ENCODE measurements at places on chromosomes 4 and X. TPM values are rescaled to one million over a fixed set of nuclear protein-coding genes. Genes with fewer than 3 reads are reported as not detected.

DNA sequence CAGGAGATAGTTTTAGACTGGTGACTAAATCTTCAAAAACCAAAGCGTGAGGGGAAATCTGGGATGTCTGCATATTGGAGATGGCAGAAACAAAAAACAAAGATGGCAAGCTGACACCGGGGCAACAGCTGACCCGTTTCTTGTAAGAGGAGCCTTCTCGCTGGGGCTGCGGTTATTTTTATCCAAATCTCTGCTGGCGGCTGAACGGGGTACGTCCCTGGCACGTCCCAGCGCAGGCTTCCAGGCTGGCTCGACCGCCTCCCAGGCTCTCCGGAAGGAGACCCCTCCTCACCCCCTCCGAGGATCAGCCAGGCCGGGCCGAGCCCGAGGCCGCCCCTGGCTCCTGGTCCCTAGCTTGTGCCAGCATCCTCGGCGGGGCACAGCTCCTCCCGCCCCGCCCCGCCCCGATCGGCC is 403 bp downstream of the SGCB start:
- peak; percentile 25 for DNase-seq

DNA sequence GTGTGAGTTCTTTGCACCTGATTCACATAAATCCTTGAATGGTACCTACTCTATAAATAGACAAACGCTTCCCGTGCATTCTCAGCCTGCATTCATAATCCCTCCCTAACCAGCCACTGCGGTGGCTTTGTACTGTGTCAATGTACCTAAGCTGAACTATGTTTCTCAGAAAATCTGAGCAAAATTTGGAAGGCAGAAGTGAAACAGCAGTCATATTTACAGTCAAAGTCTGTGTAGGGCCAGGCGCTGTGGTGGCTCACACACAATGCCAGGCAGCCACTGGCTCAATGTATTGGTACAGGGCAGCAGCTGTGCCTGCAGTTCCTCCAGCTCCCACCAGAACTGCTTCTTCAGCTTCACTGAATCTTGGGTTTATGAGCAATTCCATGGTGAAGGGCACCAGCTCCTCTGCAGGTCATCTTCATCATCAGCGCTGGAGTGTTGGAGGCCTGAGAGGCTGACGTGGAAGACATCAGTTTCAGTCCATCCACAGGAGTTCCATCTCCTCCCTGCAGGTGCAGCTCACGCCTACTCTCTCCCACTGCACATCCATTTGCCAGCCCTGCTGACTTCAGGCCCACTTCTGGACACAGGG is 32.3 kb upstream of the IRF2 start:
- DNase-seq: no peak

Gene TMSB15B
- total RNA-seq: 20.1 TPM

GRCh38 chrX:154333837-154334271 is 38.3 kb downstream of the TKTL1 start:
- DNase-seq: no peak

DNA sequence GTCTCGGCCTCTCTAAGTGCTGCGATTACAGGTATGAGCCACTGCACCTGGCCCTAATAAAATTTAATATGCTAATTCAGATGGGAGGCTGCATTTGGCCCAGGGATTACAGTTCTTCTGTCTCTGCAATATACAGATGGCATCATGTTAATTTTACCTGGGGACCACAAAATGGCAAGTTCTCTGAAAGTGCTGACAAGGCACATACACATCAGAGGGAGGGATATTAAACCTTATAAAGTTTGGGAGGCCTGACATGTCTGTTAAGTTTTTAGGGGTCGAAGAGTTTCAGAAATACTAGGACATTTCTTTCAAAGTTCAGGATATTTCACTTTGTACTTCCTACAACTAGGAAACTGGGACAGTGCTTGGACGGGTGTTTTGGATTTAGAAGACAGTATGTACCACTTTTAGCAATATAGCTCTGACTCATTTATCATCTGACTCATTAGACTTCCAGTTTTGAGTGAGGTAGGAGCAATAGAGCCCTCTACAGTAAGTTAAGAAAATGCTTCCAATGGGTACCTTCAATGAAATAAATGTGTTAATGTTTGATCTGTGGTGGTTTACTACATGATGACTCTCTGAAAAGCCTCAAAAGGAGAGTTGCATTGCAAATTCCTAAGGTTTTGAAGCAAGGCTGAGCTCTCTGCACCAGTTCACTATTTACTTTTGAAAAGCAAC is 981.0 kb upstream of the HS3ST1 start:
- peak; percentile 70 for DNase-seq

Gene BEND2
- not detected for total RNA-seq

- DNase-seq: no peak
These were observed 29.8 kb downstream of the ATP2B3 start for GRCh38 chrX:153547195-153547594.

DNA sequence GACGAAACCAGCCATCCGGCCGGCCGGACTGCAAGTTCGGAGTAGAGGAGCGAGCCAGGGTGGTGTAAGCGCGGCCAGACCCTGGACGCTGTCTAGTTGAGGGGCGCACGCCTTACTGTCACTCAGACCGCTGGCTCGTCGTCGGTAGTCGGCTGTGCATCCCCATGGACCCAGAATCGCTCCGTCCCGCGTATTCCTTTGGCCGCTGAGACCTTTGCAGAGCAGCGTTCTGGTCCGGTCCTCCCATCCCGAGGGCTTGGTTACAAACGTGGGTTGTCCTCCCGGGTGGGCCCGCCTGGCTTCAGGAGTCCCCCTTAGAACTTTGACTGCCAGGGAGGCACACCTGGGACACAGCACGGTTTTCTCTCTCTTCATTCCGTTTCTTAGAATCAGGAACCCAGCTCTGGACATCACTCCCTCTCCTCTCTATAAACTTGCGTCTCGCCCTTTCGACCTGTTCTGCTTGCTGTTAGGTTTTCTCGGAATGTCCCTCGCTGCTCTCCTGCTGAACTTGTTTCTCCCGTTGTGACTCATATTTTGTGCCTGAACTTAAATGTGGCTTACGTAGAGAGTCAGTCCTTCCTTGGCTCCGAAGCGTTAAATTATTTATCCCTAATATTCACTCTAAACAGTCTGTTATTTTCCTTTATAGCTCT is 672 bp downstream of the PGM2 start:
- peak; percentile 6 for DNase-seq

Gene SCRG1
- total RNA-seq: not detected

DNA sequence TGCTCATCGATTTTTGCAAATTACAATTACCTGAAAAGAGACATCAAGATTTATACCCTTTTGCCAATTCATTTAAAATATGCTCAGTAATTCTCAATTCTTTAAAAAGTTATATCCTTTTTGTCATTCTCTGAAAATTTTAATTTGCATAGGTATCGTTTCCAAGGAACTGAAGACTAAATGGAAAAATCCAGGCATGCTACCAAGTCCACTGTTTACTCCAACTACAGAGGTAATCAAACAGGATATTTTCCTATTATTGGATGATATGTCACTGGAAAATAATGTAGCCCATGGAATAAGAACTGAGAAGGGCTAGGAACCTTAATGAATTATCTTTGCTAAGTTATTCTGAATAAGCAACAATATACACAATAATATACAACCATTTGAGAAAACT is 132.7 kb downstream of the THOC2 start:
- no peak for DNase-seq

DNA sequence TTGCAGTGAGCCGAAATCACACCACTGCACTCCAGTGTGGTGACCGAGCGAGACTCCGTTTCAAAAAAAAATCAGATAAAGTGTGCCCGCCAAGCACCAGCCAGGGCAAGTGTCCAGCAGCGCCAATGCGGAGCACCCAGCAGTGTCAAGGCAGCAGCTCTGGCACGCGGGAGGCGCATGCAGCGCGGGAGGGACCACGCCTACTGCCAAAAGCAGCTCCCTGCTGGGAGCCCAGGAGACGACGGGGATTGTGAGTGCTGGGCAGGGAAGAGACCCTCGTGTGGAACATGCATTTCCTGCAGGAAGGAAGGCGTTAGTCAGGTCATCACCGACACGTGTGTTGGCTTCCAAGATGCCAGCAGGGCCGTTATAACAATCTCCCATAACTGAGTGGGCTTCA is 10.4 kb downstream of the FAM53A start:
- DNase-seq: no peak

- no peak for DNase-seq
These were observed 328.4 kb upstream of the INTU start for GRCh38 chr4:127304356-127304755.

- DNase-seq: no peak
These were observed 2.9 kb downstream of the WDR13 start for GRCh38 chrX:48600226-48600625.

Gene PNMA6F
- not detected for total RNA-seq

Gene EPHA5
- total RNA-seq: not detected

Gene SULT1B1
- not detected for total RNA-seq

DNA sequence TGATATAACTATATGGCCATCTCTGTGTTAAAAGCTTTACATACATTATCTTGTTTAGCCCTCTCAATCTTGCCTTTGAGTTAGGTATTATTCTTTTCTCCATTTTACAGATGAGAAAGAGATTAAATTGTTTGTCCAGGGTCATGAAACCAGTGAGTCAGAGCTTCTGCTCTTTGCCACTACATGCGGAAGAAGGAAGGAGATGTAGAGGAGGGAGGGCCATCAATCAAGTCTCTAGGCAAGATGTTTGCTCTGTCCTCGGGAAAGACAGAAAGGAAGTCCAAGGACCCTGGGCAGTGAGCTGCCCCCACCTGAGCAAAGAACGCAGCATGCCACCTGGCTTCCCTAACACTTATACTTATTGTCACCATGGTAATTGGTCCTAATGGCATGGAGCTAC is 133.7 kb upstream of the IL1RAPL2 start:
- peak; percentile 45 for DNase-seq

- no peak for DNase-seq
These were observed 50.8 kb upstream of the BOD1L1 start for GRCh38 chr4:13678186-13678924.

- peak; percentile 4 for DNase-seq
These were observed 4.6 kb downstream of the TXK start for GRCh38 chr4:48129307-48130014.

- no peak for DNase-seq
These were observed 23.2 kb downstream of the IL15 start for GRCh38 chr4:141659539-141659938.

DNA sequence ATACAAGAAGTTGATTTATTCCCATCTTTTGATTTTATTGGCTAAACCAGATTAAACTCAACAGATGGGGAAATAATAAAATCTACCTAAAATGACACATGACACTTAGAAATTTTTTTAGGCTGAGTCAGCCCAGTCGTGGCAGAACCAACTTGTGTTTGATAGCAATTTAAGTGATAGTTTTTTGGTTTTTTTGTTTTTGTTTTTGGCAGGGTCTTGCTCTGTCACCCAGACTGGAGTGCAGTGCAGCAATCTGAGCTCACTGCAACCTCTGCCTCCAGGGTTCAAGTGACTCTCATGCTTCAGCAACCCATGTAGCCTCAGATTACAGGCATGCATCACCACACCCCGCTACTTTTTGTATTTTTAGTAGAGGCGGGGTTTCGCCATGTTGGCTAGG is 370.3 kb upstream of the NOCT start:
- peak; percentile 14 for DNase-seq

DNA sequence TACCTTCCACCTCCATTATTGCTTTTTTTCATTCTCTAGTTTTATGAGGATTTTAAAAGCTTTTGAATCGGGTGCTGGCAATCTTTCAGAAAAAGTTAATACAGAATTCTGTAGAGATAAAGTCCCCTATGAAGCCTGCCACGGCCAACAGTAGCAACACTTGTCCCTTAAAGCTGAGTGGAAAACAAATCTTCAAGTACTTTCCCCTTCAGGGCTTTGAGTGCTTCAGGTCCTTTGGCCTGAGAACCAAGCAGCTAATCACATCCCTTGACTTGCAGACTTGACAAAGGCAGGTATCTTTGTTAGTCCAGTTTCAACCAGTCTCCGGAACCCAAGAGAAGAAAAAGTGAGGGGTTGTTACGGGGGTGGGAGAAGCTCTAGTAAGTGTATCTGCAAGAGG is 144.4 kb downstream of the ATG4A start:
- DNase-seq: no peak

DNA sequence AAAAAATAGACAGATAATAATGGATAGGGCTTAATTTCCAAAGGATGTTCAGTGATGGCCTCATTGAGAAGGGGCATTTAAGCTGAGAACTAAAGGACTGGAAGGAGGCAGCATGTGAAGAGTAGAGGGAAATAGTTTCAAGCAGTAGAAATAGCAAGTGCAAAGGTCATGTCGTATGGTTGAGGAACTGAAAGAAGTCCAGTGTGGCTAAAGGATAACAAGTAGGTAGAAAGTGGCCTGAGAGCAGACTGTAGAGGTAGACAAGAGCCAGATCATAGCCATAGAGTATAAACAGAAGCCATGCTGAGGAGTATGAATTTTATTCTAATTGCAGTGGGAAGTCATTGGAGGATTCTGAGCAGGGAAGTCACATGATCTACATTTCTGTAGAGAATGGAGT is 72.3 kb downstream of the GRIA3 start:
- no peak for DNase-seq

Gene DOK7
- total RNA-seq: 20.7 TPM

Gene PALLD
- 95.9 TPM for total RNA-seq

DNA sequence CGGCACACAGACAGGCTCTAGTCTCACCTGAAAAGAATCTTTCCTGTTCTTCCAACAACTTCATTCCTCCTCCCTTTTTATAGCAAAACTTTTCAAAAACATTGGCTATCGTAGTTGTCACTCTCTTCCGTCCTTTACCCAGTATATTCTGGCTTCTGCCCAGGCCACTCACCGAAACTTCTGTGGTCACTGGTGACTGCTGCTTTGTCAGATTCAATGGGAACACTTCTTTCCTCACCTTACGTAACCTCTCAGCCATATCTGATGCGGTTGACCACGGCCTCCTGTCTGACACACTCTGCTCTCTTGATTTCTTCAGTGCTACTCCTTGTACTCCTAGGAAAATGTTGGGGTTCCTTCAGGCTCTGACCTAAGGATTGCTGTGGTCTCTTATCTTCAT is 9.2 kb upstream of the RNF150 start:
- DNase-seq: no peak

Gene FGA
- not detected for total RNA-seq

DNA sequence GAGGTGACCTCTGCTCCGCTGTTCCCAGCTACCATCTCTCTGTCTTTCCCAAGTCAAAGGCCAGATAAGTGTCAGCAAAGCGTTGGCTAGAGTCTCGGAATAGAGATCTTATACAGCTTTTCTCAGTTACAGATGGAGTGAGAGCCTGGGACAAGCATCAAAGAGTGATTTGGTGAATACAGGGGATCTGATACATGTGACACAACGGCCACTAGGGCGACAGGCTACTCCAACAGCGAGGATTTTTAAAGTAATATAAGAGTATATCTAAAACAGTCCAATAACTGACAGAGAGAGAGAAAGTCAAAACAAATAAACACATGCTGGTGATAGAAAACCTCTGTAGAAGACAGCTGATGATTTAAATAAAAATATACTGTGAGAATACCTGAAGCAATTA is 433.1 kb upstream of the SMIM31 start:
- DNase-seq: no peak

Gene CFP
- not detected for total RNA-seq

Gene NAP1L5
- not detected for total RNA-seq

DNA sequence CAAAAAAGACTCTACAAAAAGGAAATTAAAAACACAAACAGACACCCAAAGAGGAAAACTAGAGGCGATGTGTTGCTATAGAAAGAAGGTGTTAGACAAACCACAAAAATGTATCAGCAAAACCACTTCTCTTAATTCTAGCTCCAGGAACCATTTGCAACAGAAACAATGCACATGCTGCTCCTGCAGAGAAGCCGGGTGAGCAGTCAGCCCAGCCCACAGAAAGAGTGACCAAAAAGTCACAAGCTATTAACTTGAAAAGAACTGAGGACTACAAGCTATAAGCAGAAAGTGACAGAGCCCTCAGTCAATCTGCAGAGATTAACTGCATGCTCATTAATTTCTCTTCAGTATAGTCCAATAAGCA is 96.2 kb upstream of the KLHL13 start:
- no peak for DNase-seq

Measured in Caki2 (cell line).